ENCODE measurements at places on chromosomes 4 and X.

DNA sequence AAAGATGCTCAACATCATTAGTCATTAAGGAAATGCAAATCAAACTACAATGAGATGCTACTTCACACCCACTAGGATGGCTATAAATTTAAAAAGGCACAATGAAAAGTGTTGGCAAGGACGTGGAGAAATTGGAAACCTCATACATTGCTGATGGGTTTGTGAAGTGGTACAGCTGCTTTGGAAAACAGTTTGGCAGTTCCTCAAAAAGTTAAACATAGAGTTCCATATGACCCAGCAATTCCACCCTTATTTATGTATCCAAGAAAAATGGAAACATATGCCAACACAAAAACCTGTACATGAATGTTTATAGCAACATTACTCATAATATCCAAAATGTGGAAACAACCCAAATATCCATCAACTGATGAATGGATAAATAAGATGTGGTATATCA is 101.3 kb upstream of the MAGEB10 start:
- no peak for DNase-seq

- no peak for DNase-seq
Observed at GRCh38 chr4:133565379-133565778, 416.3 kb downstream of the PCDH10 start.

- DNase-seq = no peak
Observed at GRCh38 chrX:131595120-131595519, 51.2 kb downstream of the OR13H1 start.

- DNase-seq = no peak
Observed at GRCh38 chr4:184459413-184459812, 14.9 kb downstream of the IRF2 start.

DNA sequence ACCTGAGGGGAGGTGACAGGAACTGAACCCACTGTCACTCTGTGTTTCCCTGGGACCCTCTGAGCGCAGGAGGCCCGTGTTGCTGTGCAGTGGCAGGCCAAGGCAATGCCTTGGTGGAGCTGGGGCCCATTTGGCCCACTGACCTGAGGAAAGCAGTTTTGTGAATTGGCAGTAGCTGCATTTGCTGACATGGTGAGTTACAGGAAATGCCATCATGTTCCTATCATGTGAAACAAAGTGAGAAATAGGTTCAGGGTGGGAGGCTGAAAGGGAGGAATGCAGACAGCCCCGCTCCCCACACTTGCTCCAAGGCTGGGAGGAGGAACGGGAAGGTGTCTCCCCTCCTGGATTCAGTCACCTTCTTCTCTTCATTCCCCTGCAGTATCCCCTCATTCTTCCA is 146.1 kb downstream of the PTTG2 start:
- DNase-seq = no peak

- DNase-seq = no peak
Observed at GRCh38 chrX:20715176-20715575, 448.5 kb upstream of the RPS6KA3 start.

- no peak for DNase-seq
Observed at GRCh38 chr4:121771869-121772268, 6.9 kb upstream of the SMIM43 start.

- no peak for DNase-seq
Observed at GRCh38 chr4:168577624-168578023, 80.8 kb downstream of the PALLD start.

- DNase-seq = no peak
Observed at GRCh38 chr4:117400039-117400835, 314.9 kb upstream of the TRAM1L1 start.

DNA sequence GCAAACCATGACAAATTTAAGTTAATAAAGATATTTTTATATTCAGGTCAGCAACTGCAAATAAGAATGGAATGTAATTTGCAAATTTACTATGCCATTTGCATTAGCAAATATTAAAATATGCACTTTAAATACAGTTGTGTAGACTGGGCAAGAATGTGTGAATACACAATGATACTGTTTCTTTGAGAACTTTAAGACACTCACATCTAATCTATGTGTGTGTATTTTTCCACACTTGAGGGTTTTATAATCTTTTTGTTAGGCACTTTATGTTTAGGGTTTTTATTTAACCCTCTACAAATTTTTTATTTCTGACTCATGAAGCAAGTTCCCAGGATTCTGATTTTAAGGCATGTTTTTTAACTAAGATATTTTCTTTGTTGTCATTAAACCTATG is 23.9 kb upstream of the NDNF start:
- no peak for DNase-seq

- DNase-seq = peak; percentile 32
Observed at GRCh38 chrX:110964786-110965185, 131.2 kb upstream of the PAK3 start.

DNA sequence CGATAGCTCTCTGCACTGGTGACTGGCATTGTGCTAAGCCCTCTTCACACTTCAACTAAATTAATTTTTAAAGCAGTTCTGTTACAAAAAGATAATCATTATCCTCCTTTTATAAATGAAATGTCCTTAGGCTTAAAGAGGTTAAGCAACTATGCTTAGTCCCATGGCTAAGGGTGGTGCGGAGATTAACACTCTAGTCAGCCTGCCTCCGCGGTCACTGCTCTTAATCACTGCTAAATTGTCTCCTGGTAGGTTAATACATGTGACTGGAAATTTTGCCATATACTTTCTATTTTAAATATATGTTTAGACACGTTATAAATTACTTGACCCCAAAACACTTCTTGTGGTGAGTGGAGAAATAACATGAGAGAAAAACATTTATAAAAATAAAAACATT is 473.7 kb downstream of the CENPC start:
- no peak for DNase-seq

GRCh38 chr4:158025131-158025530 is 147.7 kb downstream of the GASK1B start:
- no peak for DNase-seq

- no peak for DNase-seq
Observed at GRCh38 chr4:7844594-7844991, 95.1 kb downstream of the AFAP1 start.

DNA sequence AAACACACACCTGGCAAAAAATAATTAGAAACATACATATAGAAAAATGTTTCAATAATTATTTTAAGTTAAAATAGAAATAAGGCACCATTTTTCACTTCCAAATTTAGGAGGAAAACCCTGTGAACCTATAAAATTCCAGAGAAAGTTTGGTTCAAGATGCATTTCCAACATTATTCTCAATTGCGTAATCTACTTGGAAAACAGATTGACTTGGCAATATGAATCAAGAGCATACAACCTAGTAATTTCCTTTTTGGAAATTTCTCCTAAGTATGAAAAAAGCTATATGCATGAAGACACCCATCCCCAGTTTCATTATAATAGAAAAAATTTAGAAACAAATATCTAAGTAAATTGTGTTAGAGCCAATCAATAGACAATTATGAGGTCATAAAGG is 242.9 kb downstream of the IQCM start:
- DNase-seq = no peak

DNA sequence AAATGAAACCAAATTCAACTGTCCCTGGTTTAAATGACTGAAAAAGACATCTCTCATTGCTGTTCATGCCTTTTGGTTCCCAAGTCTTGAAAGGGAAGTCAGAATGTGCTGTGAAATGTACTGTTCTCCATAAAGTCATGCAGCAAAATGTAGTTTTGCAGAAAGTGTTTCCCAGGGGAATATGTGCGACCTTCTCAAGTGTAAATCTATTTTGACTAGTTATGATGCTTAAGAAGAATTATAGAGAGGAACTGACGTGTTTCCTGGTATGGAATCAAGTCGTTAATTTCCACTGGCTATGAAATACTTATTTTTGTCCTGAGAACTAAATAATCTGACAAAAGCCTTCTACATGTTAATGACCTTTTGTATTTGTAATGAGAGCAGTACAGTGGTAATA is 223.1 kb downstream of the CLCN4 start:
- DNase-seq = no peak

- DNase-seq = no peak
Observed at GRCh38 chrX:98523521-98523920, 1639.8 kb downstream of the RPA4 start.

DNA sequence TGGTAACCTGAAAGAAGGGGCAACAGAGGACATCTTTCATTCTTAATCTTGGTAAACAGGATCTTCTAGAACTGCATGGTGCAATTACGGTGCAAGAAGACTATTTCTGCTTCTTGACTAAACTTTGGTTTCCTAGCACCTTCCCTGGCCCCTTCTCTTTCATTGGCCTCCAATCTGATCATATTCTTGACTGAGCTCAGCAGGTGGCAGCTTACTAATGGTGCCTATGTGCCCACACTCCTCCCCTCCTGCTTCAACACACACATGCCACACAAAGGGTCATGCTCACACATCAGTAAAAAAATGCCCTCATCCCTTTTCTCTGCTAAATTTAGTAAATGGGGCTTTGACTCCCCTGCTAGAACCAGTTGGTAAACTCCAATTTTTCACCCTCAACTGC is 400.5 kb upstream of the MAOA start:
- no peak for DNase-seq

DNA sequence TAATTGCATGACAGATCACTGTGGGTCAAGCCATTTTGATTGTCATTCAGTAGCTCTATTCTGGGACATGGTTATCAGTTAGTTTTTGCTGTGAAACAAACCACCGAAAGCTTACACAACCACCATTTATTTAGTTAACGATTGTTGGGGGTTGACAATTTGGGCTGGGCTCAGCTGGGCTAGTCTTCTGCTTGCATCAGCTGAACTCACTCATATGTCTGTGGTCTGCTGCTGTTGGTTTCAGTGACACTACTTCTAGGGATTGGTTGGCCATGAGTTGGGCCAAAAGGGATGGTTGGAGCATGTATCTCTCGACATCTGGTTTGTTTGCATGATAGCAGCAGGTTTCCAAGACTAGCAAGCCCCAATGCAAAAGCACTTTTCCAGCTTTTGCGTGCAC is 5.3 kb upstream of the SMIM10 start:
- DNase-seq = no peak

DNA sequence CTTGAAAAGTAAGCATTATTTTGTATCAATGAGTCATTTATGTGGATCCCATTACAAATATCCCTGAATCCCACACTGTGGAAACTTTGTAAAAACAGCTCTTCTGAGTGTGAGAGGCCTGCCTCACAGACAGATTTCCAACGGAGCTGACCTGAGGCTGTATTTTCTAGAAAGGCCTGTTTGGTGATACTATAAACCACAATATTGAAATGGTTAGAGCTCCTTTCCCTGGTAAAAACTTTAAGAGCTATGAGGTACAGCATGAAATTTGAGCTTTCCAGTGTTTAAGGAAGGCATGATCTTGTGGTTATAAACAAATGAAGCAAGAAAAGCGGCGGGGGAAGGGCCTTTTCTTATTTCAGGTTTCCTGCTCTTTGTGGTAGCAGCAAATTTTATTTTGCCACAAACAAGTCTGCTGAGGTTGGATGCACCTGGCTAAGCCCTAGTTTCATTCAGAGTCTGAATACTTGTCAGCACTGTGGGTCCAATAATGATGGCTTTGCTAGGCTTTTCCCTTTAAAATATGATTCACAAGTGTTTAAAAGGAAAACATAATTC is 86.8 kb upstream of the ETNPPL start:
- DNase-seq = no peak

DNA sequence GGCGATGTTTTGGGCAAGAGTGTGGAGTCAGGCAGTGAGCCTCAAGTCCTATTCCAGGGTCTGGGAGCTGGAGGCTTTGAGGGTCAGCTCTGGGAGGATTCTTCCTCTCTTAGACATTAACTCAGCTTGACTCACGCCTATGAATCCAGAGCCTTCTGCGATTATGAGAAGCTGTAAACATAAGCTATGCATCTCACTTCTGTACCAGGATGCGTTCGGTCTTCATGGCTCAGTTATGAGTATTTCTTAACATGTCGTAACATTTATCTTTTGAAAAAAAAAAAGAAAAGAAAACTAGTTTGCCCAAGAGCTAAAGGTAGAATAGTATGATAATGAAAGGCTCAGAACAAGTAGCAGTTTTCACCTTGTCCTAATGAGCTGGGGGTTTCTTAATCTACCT is 4.6 kb downstream of the SHROOM2 start:
- DNase-seq = no peak

DNA sequence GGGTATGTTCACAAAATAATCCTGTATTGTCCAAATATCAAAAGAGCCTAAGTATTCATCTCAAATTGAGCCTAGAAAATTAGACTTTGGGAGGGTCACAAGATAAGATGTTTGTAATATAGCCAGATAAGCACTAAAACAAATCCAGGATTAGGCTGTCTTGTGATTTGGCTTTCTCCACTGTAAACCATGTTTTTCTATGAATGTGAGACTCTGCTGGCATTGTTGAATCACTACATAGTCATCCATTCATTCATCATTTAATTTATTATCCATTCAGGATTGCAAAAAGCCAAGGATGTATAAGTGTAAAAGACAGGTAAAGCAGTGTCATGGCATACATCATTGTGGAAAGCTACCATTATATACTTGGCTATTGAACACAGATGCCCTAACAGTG is 148.0 kb downstream of the GRID2 start:
- no peak for DNase-seq

GRCh38 chrX:79631526-79631925 is 264.4 kb upstream of the ITM2A start:
- DNase-seq = no peak

- no peak for DNase-seq
Observed at GRCh38 chr4:138235419-138235952, 6.7 kb downstream of the SLC7A11 start.

DNA sequence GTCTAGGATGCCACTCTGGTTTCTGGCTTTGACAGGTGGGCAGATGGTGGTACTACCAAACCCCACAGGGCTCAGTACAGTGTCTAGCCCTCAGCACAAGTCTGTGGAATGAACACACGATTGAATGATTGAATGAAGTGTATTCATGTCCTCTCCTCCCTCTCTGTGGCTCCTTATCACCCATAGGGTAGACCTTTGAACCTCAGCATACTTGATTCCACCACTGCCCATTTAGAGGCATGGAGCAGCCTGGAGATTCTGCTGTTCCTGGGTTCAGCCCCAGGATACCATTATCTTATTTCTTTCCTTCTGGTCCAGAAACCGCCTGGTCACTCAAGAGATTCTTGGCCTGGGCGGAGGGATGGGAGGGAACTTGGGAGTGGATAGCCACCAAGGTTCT is 53.9 kb downstream of the PRPS1 start:
- no peak for DNase-seq

GRCh38 chr4:10762561-10762960 is 78.0 kb upstream of the CLNK start:
- DNase-seq = no peak

DNA sequence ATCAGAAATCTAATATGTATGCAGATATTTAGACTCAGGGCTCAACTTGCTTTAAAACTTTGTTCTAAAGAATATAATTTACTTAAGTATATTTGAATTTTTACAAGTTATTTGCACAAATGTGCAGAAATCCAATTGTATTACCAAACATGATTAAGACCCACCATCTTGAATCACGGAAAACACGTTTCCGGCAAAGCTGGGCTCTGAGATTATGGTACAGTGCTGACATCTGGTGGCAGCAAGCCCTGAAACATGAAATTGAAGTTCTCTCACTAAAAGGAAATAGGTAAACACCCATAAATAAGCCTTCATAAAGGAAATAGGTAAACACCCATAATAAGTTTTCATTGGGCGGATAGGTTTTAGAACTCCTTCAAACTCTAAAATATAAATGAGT is 98.3 kb upstream of the MAOA start:
- peak; percentile 43 for DNase-seq

GRCh38 chrX:85977218-85977617 is 70.1 kb downstream of the CHM start:
- DNase-seq = no peak

GRCh38 chr4:42473071-42473684 is 75.9 kb downstream of the SHISA3 start:
- no peak for DNase-seq

Measured in NT2/D1 (cell line).